Activated CD8-positive, alpha-beta memory T cell treated with anti-CD3 and anti-CD28 coated beads, Interleukin-2, amount 10 ng/mL, durations not matched to agents 7 days and 5 days (primary cell): ENCODE measurements at places on chromosomes 4 and X. TPM values are rescaled to one million over a fixed set of nuclear protein-coding genes. Genes with fewer than 3 reads are reported as not detected.
A peak's percentile ranks its signal among the peaks of the same experiment; 100 is the strongest.

SRPK3 gene
- not detected for total RNA-seq

NLGN4X gene
- not detected for total RNA-seq

TCEAL6 gene
- not detected for total RNA-seq

PNMA5 gene
- total RNA-seq: 0.15 TPM

NAP1L2 gene
- total RNA-seq: 1.8 TPM

IQSEC2 gene
- 0.40 TPM for total RNA-seq

SRPX2 gene
- total RNA-seq: not detected

SPOCK3 gene
- not detected for total RNA-seq

CSAG2 gene
- total RNA-seq: 2.7 TPM

GRCh38 chr4:40403081-40403480 lies 67.9 kb downstream of the CHRNA9 start:
- no peak for DNase-seq

DNA sequence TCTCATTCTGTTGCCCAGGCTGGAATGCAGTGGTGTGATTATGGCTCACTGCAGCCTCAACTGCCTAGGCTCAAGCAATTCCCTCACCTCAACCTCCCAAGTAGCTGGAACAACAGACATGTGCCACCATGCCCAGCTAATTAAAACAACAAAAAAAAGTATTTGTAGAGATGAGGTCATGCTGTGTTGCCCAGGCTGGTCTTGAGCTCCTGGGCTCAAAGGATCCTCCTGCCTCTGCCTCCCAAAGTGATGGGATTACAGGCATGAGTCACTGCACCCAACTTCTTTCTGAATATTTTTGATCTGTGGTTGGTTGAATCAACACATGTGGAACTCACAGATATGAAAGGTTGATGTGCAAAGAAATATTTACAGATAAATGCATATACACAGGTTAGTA lies 18.5 kb upstream of the SEPTIN11 start:
- DNase-seq: no peak

- no peak for DNase-seq
Measured at GRCh38 chrX:77493677-77494553, 46.7 kb downstream of the FGF16 start.

- DNase-seq: no peak
Measured at GRCh38 chrX:18668071-18668835, 3.7 kb downstream of the RS1 start.

GRCh38 chrX:129980001-129980401 lies 2.4 kb upstream of the BCORL1 start:
- DNase-seq: peak; percentile 47

DNA sequence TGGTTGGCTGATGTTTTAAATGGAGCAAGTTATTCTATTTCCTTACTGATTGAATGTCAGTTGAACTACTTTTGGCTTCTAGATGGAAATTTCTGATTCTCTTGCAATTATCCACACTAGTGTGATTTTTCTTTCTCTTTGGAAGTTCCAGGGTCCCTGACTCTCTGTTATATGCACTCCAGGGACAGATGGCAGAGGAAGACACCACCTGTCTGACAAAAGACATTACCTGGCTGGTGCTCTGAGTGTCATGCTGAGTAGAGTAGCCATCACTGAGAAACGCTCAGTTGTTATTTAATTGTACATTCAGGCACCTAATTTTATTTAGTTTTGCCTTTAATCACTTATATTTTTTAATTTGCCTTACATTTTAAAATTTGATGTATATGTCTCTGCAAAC lies 105.4 kb upstream of the TLL1 start:
- DNase-seq: no peak

DNA sequence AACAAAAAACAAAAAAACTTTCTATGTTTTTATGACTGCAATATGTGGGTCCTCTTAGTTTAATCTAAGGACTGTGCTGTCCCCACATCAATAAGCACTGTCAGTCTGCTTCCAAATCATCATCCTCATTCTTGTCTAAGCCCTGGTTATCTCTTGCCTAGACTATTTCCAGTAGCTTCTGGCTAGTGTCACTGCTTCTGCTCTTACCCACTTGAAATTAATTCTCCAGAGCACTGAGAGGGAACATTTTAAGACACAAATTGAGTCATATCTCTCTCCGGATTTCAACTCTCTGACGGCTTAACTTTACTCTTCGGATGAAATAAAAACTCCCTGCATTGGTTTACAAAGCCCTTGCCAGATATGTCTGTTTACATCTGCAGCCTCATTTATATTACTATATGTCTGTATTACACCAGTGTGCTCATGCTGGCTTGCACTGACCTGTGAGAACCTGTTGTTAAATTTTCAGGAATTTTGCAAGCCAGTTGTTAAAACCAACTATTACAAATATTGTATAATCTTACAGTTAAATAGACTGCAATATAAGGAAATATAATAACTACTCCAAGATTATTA lies 345.9 kb downstream of the ADGRL3 start:
- DNase-seq: no peak

DNA sequence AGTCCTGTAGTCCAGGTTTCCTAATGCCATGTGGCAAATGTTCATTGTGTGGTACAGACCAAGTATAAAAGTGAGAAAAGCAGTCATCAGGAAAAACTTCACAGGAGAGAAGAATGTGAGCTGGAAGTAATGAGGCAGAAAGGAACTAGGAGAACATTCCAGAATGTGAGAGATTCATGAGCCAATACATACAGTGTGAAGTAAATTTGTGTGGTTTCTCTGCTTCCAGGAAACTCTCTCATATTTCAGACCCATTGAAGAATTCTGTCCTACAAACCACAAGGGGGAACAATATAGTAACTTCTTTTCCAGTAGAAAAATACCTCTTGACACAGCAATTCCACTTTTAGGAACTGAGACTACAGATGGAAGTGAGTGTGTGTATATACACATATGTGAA lies 136.5 kb downstream of the RNF150 start:
- no peak for DNase-seq

GRCh38 chr4:141914746-141915145 lies 278.4 kb downstream of the IL15 start:
- DNase-seq: no peak

GRCh38 chrX:3527166-3527565 lies 180.7 kb upstream of the MXRA5 start:
- no peak for DNase-seq

DNA sequence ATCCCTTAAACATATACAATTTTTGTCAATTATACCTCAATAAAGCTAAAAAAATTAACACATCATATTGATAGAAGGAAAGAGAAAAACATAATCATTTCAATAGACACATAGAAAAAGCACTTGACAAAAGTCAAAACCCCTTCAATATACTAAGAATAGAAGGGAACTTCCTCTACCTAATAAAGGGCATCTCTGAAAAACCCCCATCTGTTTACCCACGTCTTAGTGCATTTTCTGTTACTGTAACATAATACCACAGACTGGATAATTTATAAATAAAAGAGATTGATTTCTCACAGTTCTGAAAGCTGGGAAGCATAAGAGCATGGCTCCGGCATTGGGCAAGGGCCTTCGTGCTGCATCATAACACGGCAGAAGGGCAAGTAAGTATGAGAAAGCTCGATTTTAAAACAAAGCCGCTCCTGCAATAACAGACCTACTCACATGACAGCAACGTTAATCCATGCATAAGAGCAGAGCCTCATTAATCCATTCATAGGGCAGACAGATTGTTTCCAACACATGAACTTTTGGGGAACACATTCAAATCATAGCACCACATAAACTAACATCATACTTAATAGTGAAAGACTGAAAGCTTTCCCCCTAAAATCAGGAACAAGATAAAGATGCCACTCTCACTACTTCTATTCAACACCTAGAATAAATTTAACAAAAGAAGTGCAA lies 15.7 kb downstream of the STEEP1 start:
- no peak for DNase-seq

DNA sequence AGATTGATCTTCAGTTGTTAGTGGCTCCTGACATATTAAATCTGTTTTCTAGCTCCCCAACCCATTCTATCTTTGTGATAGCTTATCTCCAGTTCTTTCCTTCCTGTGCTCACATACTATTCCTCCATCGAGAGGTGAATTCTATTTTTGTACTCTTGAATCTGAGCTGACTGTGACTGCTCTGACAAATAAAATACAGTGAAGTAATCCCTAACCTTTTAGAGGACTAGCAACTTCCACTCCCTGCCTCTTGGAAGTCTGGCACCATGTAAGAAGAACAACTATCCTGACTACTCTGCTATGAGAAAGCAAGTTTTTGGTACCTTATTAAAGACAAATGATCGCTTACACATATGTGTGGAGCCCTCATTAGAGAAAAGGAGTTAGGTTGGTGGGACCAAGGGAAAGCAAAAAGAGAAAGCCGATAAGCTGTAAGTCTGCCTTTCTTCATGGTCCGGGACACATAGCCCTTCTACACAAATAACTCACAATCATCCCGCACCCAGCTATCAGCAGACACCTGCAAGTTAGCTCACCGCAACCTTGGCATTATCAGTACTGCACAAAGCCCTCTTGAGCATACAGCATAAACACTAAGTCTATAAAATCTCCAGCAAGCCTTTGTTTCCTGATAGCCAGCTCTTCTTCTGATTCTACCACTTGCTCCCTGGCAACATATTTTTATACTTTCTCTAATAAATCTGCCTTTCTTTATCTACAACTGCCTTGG lies 13.5 kb upstream of the PPM1K start:
- DNase-seq: no peak

- DNase-seq: no peak
Measured at GRCh38 chr4:74282926-74283325, 25.3 kb upstream of the EPGN start.

- no peak for DNase-seq
Measured at GRCh38 chr4:114082348-114082747, 102.9 kb upstream of the ARSJ start.

DNA sequence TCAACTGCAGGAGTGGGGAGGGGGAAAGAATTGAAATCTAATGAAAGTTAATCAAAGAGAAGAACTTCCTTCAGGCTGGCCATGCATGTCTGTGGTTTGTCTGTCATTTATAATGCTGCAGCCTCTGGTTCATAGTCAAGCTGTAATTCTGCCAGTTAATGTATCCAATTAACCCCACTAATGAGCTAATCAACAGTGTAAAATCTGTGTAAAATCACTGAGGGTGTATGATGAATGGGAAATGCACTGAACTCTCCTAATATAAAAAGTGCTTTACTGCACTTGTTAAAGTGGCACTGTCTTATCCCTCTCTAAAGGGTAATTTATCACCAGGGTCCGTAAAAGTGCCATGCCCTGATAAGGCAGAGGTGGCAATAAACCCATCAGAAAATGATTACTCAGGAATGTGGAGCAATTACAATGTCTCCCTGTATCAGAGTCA lies 798.1 kb downstream of the PDHA2 start:
- no peak for DNase-seq

DNA sequence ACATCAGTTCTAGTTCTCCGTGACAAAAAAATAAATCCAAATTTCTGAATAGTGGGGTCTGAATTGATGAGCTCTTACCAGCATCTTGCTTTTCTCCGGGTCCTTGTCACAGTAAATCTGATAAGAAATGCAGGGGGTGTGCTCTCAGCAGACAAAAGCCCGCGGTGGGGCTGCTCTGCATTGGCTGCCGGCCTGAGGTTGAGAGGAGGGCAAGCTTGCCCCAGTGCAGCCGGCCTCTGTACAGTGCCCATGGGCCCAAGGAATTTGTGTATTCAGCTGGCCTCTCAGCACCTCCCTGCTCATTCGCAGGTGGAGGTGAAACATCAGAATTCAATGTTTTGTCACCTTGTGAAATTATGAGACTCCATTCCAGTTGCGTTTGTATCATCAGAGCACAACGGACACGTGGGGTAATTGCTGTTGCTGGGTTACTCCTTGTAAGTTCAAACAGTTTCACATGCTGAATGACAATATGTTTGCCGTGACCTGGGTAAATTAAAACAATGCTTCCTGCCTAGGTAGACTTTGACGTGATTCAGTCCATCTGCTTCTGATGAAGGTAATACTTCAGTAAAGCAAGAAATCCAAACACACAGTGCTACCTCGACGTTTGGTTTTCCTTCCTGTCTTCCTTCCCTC lies 596.4 kb downstream of the MID1IP1 start:
- DNase-seq: no peak

DNA sequence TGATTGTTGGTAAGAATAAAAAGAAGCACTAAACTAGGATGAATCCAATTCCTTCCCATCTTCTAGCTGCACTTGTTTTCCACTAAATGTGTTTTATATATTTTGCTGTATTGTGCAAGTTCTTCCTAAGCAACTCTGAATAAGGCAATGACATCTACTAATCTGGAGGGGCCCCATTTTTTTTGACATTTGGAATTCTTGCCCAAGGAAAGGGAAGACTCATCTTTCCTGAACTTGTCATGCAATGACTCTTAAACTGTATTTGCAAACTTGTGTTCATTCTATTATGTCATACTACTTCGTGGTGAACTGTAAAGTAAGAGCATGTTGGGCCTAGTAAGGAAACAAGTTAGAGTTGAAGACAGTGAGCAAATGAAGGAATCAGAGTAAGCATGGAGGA lies 45.9 kb downstream of the FREM3 start:
- DNase-seq: no peak

DNA sequence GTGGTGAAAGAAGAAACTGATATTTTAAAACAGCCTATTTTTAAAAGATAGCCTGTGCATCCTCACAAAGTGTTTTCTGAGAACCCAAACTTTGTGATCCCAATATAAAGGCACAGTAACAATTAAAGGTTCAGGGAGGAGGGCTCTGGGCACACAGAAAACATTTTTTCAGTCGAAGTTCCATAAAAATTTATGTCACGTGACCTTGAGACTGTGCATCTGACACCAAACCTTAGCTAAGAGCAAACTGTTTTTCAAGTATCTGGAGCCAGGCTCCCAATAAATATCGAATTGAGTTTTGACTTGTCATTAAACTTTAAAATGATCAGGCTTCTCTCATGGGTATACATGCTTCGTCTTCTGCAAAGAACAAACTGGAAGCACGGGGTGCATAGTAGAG lies 177.9 kb downstream of the BEND2 start:
- no peak for DNase-seq

DNA sequence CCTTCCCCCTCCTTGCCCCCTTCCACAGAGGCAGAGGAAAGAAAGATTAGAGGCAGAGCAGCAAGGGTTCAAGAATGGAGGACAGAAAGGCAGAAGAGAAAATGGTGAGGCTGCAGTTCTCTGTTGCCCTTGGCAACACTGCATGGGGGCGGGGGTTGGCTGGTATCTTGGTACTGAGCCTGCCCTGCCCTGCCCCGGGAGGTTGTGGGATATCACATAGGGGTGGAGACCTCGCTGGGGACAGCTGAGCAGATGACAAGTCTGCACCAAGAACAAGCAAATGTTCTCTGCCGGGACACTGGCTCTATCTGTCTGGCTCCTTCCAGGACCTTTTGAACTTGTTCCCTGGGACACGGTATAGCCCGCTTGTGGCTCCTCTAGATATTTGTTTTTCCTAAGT lies 39.8 kb downstream of the NHS start:
- DNase-seq: no peak
